CD4-positive, alpha-beta T cell treated with Interleukin-4 for 1 hour (primary cell): ENCODE measurements at places on chromosomes 4 and X.

DNA sequence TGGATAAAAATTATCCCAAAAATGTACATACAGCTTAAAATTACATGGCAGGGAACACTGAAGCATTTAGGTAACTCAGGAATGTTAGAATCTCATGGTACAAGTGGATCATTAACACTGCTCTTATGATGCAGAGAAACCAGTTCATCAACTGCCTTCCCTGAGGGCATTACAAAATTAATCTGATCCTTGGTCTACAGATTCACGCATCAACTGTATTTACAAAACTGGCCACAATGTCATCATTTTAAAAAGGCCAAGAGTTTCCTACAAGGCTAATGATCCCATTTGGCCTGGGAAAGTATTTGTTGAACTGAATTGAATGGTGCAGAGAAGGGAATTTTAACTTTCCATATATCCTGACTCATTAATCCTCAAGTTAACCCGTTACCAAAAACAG is 84.6 kb downstream of the TSPAN5 start:
- no peak for DNase-seq

- DNase-seq, result peak; percentile 64
Observed at GRCh38 chr4:142719854-142720541, 126.1 kb downstream of the INPP4B start.

DNA sequence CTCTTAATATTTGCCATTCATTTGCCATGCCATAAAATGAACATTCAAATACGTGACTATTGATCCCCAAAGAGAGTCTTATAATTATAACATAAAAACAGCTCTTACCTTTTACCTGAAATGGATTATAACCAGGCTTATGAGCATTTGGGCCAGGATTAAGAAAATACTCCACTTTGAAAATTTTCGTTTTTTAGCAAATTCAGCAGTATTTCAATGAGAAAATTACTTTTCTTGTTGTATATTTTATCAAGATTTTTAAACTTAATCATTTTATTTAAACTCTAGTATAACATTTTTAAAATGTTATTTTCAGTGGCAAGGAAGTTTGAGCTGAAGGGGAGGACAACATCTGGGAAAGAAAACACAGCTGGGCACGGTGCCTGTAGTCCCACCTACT is 59.0 kb upstream of the RAPGEF2 start:
- no peak for DNase-seq

DNA sequence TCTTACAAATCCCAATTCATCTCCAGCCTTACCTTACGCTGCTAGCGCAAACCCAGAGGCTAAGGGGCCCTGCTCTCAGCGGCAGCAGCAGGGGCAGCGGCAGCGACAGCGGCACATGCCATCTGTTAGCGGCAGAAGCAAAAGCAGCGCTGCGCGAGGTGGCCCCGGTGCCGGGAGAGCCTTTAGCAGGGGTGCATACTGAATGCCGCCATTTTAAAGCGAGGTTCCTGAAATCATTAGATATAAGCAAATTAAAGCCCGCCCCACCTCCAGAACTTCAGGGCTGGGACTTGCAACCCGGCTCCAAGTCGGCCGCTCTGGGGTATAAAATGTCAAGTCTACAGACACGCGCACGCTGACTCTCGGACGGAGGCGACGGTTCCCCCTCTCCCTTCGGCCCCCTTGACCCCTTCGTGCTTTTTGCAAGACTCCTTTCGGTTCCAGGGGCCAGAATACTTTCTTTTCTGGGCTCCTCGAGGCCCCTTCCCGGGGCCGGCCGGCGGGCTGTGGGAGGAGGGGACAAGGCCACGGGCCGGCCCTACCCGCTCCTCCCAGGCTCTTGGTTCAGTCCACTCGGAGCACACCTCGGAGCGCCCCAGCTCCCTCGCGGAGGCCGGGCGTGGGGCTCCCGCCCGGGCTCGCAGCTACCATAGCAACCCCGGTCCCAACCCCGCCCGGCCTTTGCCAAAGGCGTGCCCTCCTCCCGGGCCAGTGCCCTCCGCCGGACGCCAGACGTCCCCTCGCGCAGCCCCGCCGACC is at the start of gene MBNL3:
TSS of gene MBNL3 (minus strand) at position 220 of the 759 bp plus-strand sequence. CDS start 49,427 bp downstream, outside the sequence.
- DNase-seq, result peak; percentile 72

DNA sequence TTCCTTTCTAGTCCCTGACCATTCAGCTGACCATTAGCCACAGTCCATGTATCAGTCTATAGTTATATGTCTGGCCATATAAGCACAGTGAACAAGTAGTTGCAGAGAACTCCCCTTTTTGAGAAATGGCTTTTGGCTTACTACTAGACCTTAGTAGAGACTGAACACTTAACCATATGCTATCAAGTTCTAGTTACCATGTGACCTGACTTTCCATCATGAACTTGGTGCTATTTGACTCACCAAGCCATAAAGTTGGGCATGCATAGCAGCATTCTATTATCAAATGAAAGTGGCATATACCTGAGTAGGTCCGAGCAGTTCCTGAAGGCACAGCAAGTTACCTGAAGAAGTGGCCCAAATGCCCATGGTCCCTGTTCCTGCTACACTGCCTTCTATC is 74.5 kb upstream of the IL2 start:
- no peak for DNase-seq

- no peak for DNase-seq
Observed at GRCh38 chrX:124328765-124329164, 3.7 kb upstream of the TEX13D start.

- no peak for DNase-seq
Observed at GRCh38 chr4:94802091-94802490, 44.3 kb downstream of the BMPR1B start.

- no peak for DNase-seq
Observed at GRCh38 chr4:60780874-60781273, 419.3 kb upstream of the ADGRL3 start.

DNA sequence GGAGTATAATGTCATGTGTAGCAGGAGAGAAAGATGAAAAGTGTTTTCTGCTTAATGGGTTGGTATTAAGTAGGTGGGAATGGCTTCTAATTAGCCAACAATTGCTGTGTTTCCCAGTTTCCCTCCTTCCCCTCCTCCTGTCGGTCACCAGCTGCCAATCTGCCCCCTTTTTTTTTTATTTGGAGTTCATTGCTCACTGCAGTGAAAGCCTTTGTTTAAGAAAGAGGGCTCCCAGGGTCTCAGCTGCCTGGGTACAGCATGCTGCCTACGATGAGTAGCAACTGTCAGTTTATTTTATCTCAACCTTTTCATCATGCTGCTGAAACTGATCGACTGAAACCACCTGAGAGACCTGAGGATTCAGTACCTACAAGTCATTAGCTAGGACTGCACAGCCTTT is 149.0 kb downstream of the POU4F2 start:
- no peak for DNase-seq

DNA sequence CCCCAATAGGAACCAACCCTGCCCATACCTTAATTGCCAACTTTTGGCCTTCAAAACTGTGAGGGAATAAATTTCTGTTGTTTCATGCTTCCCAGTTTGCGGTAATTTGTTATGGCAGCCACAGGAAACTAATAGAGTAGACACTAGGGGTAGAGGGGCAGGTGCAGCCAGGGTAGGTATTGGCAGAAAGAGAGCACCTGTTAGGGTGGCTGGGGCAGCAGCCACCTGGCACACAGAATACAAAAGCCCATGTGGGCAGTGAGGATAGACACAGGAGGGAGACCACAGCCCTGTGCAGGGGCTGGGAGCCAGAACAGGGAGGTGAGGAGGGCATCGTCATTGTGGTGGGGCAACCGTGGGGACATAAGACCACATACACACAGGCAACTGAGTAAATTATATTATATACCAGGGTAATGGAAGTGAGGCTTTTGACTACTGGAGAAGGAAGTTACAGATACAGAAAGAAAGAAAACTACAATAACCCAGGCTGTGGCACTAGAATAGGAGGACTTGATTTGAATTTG is 28.2 kb downstream of the IRF2 start:
- no peak for DNase-seq
